SJSA1 (cell line): ENCODE measurements at places on chromosomes 7 and 10.
A peak's percentile ranks its signal among the peaks of the same experiment; 100 is the strongest.

DNA sequence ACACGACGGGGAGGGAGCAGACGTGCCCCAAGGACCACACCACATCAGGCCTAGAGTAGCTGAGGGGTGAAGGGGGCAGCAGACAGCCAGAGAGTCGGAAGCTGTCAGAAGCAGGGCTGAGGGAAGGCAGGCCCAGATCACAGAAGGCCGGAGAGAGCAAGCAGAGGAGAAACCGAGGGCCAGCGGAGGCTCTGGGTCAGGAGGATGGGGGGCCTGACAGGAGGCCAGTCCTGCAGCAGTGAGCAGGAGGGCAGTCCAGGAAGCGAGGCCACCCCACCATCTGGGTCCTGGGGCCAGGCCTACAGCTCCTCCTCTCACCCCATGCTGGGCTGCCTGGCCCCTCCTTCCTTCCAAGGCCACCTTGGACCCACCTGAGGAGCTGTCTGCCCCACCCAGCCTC is 20.3 kb downstream of the SLIT1 start:
- no peak for DNase-seq

- DNase-seq, result no peak
Observed at GRCh38 chr10:72261784-72262404, 11.8 kb upstream of the DDIT4 start.

GRCh38 chr7:82507976-82508677 is 64.5 kb upstream of the CACNA2D1 start:
- no peak for DNase-seq

- DNase-seq, result no peak
Observed at GRCh38 chr7:101858437-101859385, 41.3 kb downstream of the CUX1 start.

DNA sequence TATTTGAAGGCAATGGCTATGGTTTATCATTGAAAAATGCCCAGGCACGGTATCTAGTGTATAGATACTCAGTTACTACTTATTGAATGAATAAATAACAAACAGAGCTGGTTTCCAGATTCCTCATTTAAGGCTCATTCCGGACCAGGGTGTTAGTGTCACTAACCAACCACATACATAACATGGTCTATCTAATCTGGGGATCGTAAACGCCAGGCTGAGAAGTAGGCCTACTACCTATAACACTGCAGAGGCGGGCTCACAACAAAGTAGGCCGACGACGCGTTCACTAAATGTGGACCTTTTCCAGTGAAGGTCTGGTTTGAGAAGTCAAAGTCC is 423 bp downstream of the LSM5 start:
- no peak for DNase-seq

DNA sequence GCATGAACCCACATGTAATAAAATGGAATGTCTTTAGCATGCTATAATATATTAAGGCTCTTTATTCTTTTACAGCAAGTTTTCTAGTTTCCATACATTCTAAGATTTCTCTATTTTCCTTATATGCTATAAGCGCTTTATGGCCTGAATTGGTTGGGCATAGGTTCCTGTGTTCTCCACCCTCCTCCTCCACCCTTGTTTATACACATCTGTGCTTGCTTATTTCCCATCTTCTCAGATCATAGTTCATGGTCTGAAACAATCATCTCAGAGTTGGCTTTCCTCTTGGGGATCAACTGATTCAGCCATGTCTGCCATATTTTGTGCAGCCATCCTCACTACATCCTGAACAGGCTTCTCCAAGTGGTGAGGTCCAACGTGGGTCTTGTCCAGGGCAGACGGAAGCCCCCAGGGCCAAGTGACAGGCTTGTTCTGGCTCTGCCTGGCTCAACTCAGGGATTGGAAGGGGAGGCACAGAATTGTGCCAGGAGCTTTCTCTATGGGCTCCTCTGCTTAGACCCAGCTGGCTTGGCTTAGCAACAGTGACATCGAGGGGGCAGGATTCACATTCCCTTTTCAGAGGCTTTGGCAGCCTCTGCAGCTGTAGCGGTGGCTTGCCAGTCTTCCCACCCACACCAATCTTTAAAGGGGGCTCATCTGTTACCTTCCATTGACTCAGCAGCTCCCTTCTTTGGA is 327.3 kb downstream of the PTEN start:
- DNase-seq, result no peak

- DNase-seq, result no peak
Observed at GRCh38 chr7:98250789-98251188, 1.2 kb downstream of the TECPR1 start.

DNA sequence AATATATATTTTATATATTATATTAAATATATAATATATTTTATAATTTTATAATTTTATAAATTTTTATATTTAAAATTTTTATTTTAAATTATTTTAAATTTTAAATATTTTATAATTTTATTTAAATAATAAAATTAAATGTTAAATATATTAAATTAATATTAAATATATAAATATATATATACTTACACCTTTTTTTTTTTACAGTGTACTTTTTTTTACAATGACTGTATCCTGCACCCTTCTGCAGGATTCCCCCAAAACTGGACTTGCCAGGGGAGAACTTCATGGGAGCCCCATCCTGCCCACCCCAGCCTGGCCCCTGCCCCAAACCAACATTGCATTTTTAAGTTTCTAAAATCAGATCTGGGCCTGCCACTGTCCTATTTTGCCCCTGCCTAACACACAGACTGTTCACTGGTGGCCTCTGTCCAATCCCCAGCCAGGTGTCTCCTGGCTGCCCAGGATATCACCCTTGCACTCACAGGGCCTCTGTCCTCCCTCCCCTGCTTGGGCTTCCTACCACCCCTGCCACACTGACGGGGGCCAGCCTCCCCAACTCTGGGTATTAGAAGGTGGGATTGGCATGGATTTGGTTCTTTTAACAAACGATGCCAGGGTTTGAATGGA is 138.0 kb downstream of the ADCY1 start:
- DNase-seq, result peak; percentile 30

DNA sequence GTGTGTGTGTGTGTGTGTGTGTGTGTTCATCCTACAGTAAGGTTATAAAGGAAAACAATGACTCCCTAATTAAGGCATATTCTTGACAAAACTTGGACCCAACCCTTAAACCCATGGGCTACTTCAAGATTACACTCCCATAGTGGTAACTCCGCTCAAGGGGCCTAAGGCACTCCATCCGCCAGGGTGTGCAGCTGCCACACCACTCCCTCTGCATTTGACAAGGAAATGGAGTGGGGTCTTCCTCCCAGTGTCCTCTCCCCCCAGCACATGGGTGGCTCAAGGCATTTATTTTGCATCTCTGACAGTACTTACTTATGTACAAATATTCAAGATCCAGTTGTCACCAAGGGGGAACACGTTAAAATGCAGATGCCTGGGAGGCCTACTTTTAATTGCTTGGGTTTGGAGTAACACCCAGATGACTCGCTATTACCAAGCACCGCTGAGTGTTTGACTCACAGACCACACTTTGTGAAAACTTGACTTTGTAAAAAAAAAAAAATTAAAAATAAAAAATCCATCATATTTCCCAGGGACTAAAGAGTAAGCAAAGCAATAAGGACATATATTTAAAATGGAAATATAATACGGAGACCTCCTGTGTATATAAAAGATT is 53.0 kb upstream of the AGR3 start:
- DNase-seq, result no peak

GRCh38 chr7:26646336-26647048 is 217.9 kb downstream of the SKAP2 start:
- DNase-seq, result no peak

DNA sequence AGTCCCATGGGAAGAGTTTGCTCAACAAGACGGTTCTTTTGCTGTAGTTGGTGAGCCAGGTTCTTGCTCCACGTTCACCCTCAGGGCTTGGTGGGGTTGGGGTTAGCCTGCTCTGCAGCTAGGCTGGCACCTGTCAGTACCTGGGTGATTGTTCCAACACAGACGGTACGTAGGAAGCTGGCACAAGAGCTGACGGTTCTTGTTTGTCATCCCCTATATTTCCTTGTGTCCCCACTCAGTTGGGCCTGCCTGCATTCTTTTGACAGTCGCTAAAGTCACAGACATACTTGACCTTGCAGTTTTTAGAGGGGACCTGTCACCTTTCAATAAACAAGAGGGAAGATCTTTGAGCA is 40.2 kb upstream of the SYPL1 start:
- DNase-seq, result no peak

- DNase-seq, result no peak
Observed at GRCh38 chr10:69279110-69279509, 814 bp downstream of the HK1 start.

DNA sequence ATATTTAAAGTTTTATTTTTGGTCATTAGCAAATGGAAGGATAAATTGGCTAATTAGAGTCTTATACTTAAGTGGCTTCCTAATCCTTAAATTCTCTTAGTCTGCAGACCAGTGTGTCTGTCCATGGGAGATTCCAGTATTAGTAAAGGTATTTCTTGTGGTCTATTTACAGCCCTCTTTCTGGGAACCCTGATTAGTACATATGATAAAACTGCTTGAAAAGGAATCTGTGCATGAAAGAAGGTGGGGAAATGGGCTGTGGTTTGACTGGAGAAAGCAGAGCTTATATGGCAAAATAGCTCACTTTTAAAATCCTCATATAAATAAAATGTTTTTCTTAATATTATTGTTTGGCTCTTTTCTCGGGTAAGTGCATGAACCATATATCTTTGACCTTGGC is 124.5 kb upstream of the RHOBTB1 start:
- no peak for DNase-seq

- DNase-seq, result no peak
Observed at GRCh38 chr7:97418312-97418711, 300.8 kb downstream of the SDHAF3 start.
